Right forelimb (tissue), 1 donor: ENCODE measurements at places on chromosomes 5 and 9.

- DNase-seq = no peak
These were observed 8.0 kb upstream of the TLR4 start for GRCh38 chr9:117696154-117696553.

GRCh38 chr9:4750023-4750673 is 9.1 kb upstream of the AK3 start:
- DNase-seq = no peak

- DNase-seq = no peak
These were observed 171.8 kb upstream of the S1PR3 start for GRCh38 chr9:88819476-88819875.

- DNase-seq = no peak
These were observed 9.4 kb downstream of the OR2V2 start for GRCh38 chr5:181156758-181157157.

GRCh38 chr5:23274171-23274570 is 233.2 kb upstream of the PRDM9 start:
- no peak for DNase-seq

DNA sequence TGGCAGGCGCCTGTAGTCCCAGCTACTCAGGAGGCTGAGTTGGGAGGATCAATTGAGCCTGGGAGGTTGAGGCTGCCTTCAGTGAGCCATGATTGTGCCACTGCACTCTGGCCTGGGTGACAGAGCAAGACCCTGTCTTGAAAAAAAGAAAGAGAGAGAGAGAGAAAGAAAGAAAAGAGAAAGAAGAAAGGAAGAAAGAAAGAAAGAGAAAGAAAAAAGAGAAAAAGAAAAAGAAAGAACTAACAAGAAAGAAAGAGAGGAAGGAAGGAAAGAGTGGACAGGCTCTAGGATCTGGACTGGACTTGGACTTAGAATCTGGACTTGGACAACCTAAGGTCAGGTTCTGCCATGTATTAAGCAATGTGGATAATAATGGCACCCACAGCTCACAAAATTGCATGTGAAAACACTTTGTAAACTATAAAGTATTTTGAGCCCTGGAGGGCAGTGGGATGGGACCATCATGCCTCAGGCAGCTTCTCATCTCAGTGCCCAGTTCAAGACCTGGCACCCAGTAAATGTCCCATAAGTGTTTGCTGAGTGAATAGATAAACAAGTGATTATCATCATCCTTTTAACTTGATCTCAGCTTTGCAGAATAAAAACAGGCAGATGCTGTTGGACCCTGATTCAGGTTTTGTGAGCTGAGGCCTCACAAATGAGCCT is 12.8 kb upstream of the PHF19 start:
- DNase-seq = no peak

DNA sequence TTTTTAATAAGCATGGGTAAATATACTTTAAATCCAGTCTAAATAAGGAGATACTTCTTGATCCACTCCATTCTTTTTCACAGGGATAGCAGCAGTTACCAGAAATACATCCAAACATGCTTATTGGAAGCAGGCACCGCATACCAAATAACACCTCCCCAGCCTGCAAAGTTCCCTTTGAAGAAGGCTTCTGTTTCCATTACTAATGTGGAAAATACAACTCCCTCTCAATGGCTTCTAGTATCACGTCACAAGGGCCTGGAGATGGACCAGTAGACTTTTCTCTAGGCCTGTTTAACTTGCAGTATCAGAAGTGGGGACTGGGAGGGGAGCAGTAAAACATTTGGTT is 20.8 kb downstream of the TMEM245 start:
- no peak for DNase-seq

DNA sequence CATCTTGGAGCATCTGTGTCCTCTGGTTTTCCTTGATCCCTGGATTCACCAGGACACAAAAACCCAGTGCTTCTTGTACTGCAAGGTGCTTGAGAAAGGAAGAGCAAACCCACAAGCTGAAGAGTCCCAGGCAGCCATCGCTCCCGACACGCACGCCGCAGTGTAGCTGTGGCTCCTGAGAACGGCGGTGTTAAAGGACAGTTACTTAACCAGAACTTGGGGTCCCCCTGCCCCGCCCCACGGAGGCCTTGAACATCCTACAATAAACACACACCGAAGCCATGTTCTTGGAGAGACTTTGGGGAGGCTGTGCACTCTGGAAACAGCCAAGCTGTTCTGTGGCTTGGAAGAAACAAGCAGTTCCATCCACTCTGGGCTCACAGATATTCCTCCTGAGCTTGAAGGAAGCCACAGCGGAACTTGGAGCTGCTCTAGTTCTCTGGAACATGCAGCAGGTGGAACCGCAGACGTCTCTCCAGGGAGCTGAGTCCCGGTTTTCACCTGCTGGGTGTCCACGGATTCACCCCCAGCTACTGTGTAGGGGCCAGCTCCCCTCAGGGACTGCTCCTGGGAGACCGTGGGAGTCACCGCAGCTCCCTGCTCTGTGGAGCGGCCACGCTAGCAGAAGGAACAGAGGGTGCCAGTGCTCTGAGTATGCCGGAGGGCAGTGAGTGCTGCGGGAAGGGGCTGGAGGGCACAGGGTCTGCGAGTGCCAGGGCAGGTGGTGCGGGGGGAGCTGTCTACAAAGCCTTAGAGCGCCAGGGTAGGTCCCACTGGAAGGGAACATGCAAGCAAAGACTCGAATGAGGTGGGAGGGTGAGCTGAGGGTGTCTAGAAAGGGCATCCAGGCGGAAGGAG is 107.3 kb downstream of the ADAMTS2 start:
- DNase-seq = peak; percentile 21

DNA sequence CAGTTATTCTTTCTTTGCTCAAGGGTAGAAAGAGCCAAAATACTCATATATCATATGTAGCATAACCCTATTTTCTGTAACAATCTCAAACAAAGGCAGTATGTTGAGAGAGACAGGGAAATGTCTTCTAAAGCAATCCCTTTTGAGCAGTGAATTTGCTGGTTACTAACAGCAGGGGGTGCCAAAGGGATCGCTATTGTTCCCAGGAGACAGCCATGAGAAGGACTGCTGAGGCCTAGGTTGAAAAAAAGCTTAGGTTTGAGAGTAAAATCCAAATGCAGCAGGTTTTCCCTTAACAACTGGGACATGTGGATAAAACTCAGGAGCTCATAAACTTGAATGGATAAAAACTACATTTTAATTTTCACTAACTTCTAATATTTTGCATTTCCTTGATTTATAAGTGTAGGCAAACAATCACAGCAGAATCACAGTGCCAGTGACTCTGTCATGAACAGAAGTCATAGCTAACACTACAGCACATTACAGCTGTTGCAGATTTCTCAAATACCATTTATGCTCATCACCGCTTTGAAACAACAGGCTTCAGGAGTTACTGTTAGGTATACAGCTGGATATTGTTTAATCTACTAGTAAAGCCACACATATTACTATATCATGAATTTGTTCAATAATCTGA is 148.4 kb downstream of the MAPKAP1 start:
- no peak for DNase-seq

DNA sequence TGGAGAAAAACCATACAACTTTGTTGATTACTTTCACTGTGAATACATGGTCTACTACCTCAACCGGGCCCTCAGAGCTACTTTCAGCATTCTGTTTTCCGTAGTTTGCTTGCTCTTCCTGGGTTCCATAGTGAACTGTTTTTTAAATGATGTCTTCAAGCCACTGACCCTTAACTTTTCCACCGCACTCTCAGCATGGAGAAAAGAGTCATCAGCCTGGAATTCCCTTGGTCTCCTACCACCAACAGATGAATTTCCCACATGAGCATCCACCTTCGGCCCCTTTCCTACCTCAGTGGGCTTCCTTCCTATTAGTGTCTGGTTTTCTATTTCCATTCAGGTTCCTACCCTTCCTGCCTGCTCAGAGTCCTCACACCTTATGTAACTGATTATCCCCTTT is 135.9 kb upstream of the ADAMTSL1 start:
- no peak for DNase-seq

DNA sequence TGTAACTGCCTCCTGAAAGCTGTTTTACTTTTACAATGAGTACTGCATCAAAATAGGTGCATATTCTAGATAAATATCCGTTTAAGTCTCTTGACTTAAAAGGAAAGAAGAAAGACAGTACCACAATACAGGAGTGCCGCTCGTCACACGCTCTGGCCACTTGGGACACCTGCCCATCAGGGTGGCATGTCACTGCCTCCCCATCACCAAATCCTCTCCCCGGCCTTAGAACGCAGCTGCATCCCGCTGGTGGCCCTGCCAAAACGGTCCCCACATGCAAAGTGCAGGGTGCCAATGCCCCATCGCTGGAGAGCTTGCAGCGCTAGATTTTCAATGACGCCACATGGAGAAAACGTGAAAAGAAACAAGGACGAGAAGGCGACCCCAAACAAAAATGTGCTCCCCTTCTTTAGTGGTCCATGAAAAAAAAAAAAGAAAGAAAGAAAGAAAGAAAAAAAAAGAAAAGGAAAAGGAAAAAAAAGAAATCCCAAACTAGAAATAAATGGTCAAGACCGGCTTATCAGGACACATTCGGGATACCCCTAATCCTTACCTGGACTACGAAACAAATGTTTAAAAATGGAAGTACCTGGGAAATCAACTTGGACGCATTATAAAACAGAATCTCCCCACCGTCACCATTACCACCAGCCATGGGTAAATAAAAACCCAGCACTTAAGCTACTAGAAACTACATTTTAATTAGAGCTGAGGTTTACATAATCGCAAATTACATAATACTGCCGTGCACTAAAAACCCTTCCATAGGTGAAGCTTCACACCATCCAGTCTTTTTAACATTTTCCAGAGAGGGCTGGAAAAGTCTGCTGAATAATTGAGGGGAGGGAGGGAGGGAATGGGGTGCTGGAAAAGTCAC is 1.0 kb downstream of the ANKH start:
- peak; percentile 55 for DNase-seq

DNA sequence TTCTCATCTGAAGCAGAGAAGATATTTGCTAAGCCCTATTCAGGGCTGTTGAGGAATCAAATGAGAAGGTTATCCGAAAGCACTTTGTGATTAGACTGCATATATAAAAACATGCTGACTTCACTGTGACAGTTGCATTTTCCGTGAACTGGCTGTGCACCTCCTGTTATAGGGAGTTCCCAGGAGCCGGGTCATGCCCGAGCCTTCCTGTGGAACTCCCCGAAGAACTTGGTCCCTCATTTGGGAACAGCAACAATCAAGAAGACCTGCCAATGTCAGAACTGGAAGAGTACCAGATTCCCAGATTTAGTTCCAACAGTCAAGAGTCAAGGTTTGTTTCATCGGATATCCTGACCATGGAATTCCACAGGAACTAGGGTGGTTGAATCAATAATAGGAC is 130.4 kb upstream of the RAI14 start:
- no peak for DNase-seq

GRCh38 chr9:21616082-21616778 is 134.1 kb upstream of the IFNE start:
- DNase-seq = no peak

GRCh38 chr5:76209297-76209696 is 126.1 kb downstream of the SV2C start:
- no peak for DNase-seq

DNA sequence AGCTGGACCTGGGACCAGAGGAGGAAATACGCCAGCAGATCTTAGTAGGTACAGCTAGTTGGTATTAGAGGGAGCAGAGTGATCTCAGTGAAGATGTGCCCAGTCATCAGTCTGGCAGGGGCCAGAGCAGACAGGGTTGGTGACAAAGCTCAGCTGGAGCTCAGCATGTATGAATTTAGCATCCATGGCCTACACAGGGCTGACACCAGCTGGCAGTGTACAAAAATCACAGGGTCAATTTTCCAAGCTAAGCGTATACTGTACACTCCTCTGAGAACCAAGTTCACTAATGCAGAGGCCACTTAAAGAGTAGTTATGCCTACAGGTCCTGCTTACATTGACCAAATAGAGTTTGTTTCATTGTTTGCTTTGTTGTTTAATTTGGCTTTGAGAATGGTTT is 146.6 kb downstream of the SLC24A2 start:
- DNase-seq = no peak

GRCh38 chr9:107345327-107345726 is 62.2 kb downstream of the RAD23B start:
- no peak for DNase-seq

DNA sequence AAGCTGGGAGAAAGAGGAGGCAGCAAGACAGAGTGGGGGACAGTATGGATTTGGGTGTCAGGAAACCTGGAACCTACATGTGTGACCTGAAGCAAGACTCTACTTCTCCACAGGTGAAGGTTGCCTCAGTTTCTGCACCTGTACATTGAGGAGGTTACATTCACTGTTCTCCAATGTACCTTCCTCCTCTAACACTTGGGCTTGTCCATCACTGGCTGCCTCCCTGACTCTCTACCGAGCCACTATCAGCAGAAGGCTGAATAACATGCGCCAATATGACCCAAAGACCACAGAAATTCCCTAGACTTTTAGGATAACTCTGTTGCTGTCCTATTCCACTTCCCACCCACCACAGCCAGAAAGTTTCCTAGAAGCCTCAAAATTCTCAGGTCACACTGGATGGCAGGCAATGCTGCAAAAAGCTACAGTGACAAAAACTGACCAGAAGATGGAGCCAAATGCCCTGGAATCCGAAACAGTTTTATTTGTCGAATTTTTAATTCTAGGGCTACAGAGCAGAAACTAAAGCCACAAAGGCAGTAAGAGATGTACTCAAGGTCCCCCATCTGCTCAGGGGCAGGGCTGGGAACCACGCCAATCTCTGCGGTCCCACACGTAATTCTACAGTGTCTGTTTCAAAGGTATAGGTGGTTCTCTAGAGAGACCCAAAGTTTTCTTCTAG is 64.4 kb downstream of the FAM114A2 start:
- peak; percentile 60 for DNase-seq

- DNase-seq = no peak
These were observed at the start of gene LARP1 for GRCh38 chr5:154755361-154756008. LARP1 (plus strand) TSS chr5:154755377; CDS start chr5:154755758, 381 bp downstream.

DNA sequence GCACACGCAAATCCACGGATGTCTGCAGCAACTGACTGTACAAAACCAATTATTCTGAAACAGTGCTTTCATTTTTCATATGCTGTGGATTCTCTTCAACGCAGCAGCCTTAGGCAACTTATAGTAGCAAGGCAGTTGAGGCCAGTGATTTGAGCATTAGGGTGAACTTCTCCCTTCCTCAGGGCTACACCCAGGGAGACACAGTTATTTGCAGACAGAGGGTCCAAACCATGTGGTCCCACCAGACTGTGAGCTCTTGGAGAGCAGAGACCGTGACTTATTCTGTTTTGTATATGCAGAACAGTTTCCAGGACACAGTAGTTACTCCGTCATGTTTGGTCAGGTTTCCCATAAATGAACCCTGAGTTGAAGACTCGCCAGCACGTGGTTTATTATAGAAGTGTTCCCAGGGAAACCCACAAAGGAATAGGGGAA is 19.0 kb upstream of the WHRN start:
- peak; percentile 65 for DNase-seq

- no peak for DNase-seq
These were observed 70.8 kb upstream of the HSPA9 start for GRCh38 chr5:138645778-138646575.

- DNase-seq = no peak
These were observed 169.9 kb downstream of the CTNND2 start for GRCh38 chr5:11734369-11734768.

DNA sequence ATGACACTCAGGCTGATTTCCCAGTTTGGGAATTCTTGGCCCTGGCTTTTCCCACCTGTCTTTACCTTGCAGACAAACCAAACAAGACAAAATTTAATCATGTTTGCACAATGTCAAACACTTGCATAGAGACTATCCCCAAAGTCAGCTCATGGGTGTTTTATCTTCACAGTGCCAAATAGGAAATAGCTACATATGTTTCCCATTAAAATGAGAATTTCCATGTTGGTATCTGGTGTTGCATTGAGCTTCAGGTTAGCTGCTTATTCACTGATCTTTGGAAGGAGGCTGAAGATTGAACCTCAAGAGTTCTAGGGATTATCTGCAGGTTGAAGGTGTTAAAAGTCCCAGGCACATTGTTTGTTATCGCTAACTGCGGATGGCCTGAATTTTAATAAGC is 19.5 kb downstream of the MAP1B start:
- DNase-seq = no peak

- DNase-seq = no peak
These were observed 387.3 kb downstream of the YTHDC2 start for GRCh38 chr5:113900816-113901215.
